ENCODE measurements at places on chromosomes 3 and 15.
A peak's percentile ranks its signal among the peaks of the same experiment; 100 is the strongest.

GRCh38 chr3:193207290-193208273 lies 33.4 kb upstream of the PLAAT1 start:
- no peak for DNase-seq

DNA sequence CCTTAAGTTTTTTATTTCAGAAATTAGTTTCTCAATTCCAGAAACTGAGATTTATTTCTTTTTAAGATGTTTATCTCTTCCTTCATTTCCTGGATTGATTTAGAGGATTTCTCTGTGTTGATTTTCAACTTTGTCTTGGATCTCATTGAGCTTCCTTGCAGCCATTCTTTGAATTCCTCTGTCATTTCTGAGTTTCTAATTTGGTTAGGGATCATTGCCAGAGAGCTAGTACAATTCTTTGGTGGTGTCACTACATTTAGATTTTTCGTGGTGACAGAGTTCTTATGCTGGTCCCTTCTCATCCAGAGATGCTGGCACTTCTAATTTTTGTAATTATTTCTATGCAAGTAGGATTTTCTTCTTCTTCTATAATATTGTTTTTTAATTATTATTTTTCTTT lies 691.1 kb upstream of the NAALADL2 start:
- no peak for DNase-seq

GRCh38 chr3:64730681-64731080 lies 42.9 kb upstream of the ADAMTS9 start:
- no peak for DNase-seq

GRCh38 chr3:52357151-52358080 lies 41.3 kb downstream of the DNAH1 start:
- DNase-seq = no peak

DNA sequence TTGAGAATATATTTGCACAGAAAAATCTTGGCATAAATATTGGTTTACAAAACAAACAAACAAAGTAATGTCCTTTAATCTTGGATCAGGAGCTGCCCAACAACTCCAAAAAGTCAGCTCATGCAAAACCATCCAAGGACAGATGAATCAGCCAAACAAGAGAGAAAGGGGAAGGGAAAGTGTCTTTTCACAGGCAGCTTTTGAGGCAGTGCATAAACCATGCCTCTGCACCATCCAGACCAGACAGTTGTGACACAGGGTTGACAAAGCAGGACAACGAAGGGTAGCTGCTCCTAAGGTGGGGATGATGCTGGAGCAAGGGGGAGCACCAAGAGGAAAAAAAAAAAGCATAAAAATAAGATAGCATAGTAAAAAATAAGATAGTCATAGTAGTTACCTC lies 8.7 kb downstream of the CD86 start:
- DNase-seq = no peak

GRCh38 chr3:12423918-12424630 lies 60.2 kb upstream of the TSEN2 start:
- DNase-seq = no peak

DNA sequence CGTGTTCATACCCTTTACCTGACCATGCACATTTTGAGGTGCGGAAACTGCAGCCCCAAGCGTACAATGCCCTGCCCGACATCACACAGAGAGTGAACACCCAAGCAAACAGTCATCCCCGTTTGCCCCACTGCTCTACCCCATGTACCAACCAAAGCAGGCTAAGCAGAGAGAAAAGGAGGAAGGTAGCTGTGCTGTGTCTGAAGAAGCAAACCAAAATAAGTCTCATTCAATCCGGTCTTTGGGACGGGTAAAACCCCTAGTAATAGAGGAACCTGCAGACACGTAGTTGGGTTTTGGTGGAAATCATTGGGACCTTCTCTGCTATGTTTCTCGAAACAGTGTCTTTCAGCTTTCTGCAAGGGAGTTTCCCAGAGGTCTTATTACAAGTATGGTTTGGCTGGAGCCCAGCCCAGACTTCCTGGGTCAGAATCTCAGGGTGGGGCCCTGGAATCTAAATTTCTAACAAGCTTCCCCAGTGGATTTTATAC lies 164.6 kb upstream of the HES1 start:
- DNase-seq = no peak

GRCh38 chr15:99100245-99101173 lies 4.4 kb upstream of the SYNM start:
- peak; percentile 84 for DNase-seq

- DNase-seq = no peak
Measured at GRCh38 chr3:41405466-41405865, 206.2 kb downstream of the CTNNB1 start.

DNA sequence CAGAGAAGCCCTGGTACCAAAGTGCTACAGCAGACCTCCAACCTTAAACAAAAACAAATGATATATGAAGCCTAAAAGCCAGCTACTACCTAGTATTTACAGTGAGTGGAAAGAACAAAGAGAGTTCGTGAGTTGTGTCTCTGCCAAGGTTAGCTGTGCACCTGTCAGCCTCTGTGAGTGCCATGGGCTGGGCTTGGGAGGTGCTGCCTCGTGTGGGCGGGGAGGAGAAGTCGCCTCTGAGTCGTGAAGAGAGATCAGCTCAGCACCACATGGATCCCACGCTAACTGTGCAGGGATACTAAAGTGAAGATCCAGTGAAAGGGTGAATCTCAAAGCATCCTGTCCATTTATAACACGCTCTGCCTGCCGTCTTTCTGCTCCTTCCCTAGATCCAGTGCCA lies 101.9 kb downstream of the CHDH start:
- DNase-seq = no peak

DNA sequence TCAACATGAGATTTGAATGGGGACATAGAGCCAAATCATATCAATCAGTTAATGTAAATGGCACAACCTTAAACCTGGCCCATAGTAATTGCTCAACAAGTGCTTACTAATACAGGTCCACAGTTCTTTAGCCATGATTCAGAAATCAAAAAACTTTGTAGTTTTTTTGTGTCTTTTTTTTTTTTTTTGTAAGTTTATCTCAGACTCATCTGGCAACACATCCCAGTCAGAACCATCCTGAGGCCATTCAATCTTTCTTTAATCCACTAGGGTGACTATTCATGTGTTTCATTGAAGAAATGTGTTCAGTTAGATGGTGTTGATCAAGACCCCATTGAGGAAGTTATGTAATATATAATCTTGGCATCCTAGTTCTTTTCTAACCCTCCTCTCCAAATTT lies 65.4 kb downstream of the ABI3BP start:
- DNase-seq = no peak

DNA sequence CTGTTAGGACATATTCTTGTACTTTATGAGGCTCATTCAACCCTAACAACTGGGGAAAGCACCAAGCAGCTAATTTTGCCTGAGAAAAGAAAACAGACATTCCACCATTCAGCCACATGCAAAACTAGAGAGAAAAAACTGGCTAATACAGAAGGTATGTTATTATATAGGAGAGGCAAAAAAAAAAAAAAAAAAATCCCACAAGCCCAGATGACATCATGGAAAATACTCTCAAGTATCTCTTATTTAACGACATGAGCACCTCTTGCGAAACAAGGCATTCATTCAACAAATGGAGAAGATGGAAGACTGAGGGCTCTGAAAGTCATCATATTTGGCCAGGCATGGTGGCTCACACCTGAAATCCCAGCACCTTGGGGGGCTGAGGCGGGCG lies 61.5 kb downstream of the PRICKLE2 start:
- no peak for DNase-seq

GRCh38 chr3:118557513-118557912 lies 477.1 kb downstream of the IGSF11 start:
- no peak for DNase-seq

DNA sequence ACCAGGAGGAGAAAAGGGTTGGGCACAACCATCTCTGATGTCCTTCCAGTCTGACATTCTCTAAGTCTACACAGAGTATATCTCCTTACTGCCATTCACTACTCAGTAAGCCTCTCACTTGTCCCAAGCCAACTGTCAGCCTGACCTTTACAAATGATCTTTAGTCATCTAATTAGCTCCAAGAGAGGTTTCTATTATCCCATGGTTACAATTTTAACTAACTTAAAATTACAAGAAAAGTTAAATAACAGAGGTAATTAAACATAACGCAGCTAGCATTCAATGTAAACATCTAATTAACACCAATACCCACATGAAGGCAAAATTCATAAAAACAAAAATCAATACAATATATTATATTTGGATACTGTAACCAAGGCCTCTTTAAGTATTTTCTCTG lies 126.9 kb downstream of the LSAMP start:
- no peak for DNase-seq

DNA sequence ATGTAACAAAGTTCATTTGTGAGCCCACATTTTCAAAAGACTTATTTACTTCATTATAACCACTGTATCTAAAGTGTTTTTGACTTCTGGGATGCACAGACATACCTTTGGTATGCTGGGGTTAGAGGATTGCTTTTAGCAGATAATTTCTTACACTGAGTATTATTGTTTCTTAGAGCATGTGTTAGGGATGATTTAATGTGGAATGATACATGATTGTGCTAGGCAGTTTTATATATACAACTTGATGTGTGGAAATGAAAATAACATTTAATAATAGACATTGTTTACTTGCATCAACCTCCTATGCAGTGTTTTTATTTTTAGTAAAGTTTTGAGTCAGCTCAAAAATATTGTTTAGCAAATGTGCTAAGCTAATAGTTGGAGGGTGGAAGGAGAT lies 3.4 kb downstream of the KIF23 start:
- DNase-seq = no peak

DNA sequence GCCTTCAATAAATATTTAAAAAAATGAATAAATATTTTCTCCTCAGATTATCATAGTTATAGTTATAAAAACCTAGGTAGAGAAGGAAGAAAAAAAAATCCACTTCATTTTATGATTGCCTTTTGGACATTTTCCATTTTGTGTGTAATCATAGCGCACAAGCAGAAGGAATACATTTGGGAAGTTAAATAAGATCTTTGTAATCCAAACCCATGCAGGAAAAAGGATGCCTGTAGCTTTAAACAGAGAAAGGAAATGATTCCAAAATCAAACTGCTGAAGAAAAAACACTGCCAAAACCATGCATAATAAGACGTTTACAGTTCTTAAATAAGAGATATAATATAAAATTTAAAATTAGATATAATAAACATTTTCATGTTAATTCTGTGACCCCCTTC lies 7.4 kb upstream of the CCDC54 start:
- no peak for DNase-seq

DNA sequence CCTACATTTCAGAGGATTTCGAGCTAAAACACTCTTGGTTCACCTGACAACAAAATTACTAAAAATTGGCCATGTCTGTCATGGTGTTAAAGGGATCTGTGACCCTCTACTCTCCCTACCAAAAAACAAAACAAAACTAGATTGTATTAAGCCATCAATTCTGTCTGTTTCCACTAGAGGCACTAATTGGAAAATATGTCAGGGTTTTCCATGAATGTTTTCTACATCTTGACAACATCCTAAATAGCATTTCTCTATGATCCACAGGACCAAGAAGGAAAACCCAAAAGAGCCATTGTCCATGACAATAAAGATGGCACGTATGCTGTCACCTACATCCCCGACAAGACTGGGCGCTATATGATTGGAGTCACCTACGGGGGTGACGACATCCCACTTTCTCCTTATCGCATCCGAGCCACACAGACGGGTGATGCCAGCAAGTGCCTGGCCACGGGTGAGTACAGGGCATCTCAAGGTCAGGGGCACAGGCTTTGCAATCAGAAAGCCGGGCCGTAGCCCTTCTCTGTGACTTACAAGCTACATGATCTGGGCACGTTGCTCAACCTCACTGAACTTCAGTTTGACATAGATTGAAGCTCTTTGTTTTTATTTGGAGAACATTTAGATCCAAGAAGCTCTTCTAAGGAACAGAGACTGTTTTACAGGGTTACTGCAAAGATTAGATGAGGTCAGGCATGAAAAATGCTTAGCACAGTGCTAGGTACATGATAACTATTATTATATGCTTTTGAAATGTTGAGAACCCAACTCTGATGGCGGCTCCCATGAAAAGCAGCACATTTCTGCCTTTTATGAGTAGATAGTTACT lies 74.8 kb downstream of the DNASE1L3 start:
- no peak for DNase-seq

DNA sequence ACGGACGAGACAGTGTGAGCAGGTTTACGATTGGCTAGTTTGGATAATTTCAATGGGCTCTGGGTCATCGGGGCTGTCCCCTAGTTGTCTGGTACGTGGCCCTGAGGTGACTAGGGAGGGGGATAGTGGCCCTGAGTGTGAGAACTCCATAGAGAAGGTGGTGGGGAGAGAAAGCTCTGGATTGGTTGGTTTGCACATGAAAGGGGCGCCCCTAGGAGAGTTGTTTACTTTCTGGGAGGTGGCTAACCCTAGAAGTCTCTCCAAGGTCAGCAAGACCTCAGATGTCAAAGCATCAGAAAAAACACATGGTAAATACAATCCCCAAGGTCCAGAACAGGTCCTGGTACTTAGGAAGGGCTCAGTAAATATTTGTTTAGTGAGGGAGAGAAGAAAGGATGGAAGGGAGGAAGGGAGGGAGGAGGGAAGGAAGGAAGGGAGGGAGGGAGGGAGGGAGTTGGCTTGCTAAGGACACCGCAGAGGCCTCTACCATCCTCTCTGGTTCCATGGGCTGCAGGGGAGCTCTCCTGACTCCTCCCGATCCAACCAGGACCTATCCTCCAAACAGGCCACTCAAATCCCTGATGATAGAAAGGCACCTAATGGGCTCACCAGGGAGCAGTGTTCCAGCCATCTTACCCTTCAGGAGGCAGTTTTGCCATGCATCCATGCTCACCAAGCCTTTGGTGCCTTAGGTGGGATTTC lies 3.0 kb upstream of the TRH start:
- no peak for DNase-seq

DNA sequence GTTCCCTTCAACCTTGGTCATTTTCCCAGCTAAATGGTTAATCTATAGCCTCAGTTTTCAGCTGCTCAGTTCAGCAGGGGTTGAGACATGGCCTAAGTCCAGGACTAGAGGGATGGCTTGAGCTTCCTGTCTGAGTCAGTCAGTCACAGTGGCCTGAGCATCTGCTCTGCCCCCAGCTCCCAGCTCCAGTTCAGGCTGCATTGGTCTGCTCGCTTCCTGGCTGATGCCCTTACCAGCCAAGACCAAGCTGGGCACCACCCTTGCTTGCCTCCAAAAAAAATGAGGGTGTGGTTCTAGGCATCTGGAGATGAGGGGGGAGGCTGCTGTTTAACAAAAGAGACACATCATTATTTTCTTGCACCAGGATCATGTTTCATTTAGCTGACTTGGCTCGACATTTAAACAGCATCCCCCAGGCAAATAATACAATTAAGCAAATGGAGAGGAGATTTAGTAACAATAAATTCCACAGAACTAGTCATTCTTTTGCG lies 70.7 kb downstream of the WNT5A start:
- DNase-seq = no peak

DNA sequence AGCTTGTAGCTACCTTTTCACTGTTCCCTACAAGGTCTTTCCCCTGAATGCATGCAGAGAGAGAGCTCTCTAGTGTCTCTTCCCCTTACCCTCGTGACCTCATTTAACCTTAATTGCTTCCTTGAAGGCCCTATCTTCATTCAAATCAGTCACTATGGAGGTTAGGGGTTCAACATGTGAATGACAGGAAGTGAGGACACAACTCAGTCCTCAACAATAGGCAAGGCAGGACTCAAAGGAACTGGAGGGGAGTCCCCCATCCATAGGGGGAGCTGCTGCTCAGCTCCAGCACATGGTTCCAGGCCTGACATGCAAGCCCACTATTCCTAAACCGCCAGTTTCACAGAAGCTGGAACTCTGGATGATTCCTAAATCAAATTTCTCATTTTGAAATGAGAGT lies 33.8 kb upstream of the GYG1 start:
- no peak for DNase-seq

GRCh38 chr3:151278230-151278629 lies at the start of gene P2RY14:
P2RY14 (minus strand) TSS chr3:151278542; CDS start chr3:151214316, 64,226 bp downstream.
- DNase-seq = no peak
